ENCODE measurements at places on chromosomes 3 and 15. TPM values are rescaled to one million over a fixed set of nuclear protein-coding genes. Genes with fewer than 3 reads are reported as not detected.

The SH2D7 gene
- total RNA-seq, result not detected

The CTSH gene
- 41.0 TPM for total RNA-seq

The MAP1A gene
- 36.4 TPM for total RNA-seq

The LINGO1 gene
- 1.9 TPM for total RNA-seq

The NIPA2 gene
- total RNA-seq, result 28.3 TPM

The HDC gene
- 6.8 TPM for total RNA-seq

The GOLGA8R gene
- total RNA-seq, result 6.4 TPM

The SOX2 gene
- total RNA-seq, result 0.29 TPM

The PLAAT1 gene
- 0.45 TPM for total RNA-seq

The SPATA12 gene
- total RNA-seq, result not detected

DNA sequence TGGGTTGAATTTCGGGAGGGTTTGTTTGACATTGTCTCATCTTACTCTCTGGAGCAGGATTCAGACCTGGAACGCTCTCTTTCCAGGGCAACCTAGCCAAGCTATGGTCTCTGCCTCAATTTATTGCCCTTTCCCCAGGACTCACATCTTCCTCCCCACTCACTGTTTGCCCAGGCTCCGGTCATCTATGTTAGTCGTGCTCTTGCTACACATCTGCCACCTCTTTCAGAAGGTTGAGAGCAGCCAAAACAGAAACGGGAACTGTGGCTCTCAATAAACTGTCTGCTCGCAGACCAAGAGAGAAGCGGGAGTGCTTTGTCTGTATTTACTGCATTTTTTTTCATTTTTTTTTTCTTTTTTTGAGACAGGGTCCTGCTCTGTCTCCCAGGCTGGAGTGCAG lies 81.6 kb downstream of the ST6GAL1 start:
- DNase-seq, result no peak

GRCh38 chr3:141610939-141611338 lies 124.1 kb downstream of the RASA2 start:
- DNase-seq, result no peak

- no peak for DNase-seq
These were observed 150.5 kb upstream of the IQSEC1 start for GRCh38 chr3:13223574-13224237.

DNA sequence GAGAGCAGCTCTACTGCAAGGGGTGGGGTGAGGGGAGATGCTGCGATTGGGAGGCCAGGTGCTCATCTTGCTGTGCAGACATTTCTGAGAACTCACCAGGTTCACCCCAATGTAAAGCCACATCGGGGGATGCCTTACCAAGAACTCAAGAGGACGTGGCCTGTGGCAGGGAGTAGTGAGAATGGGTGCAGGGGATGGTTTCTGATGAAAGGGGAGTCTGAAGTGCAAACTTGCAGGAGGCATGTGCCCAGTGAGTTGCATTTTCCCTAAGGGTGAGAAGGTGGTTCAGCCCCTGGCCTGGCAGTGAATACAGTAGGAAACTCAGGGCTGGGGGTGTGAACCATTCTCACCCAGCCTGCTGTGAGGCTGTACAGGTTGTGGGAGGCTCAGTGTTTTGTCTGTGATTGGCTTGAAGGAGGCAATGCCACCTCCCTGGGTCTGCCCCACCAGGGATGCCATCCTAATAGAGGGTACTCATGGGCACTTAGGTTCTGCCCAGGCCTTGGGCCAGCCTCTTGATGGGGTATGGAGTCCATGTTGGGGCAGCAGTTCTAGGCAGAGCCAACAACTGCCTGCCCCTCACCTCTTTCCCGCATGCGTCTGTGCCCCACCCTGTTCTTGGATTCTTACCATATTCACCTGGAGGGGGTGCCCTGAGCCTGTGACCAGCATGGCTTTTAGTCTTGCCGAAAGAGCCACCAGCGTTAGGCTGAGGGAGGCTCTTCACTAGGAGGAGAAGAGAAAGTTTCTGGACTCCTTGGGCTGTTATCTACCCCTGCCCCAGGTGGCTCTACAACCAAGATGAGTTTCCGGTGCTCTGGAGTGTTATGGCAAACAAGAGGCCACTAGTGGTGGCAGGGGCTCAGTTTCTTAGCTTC lies 4.5 kb downstream of the HEMK1 start:
- no peak for DNase-seq

DNA sequence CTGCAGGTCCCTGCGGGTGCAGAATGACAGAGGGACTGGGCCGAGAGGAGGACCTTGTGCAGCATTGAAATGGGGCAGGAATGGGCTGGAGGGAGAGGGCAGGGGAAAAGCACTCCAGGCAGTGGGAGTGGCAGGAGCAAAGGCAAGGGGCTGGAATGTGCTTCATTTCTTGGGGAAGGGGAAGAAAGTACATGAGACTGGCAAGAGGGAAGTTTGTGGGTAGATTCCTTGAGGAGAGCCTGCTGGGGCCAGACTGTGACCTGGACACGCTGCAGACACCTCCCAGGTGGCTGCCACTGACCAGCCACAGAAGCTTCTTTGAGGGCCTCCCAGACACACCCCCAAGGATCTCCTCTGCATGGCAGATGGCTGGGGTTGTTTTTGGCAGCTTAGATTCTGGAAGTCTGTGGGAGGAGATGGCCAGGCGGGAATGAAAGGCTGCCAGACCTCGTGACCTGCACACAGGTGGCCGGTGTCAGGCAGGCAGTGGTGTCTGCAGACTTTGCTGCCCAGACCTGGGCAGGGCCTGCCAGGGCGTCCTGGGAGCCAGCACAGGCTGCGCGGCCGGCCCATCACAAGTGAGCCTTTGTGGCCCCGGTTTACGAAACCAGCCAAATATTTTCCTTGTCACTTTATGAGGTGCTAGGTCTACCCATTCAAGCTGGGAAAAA lies 53.1 kb downstream of the SPSB4 start:
- DNase-seq, result no peak

GRCh38 chr3:135633078-135633477 lies 332.4 kb upstream of the PPP2R3A start:
- no peak for DNase-seq

GRCh38 chr3:39103324-39103693 lies 4.1 kb downstream of the GORASP1 start:
- DNase-seq, result no peak

- no peak for DNase-seq
These were observed 354.1 kb downstream of the SHQ1 start for GRCh38 chr3:72494130-72494529.

DNA sequence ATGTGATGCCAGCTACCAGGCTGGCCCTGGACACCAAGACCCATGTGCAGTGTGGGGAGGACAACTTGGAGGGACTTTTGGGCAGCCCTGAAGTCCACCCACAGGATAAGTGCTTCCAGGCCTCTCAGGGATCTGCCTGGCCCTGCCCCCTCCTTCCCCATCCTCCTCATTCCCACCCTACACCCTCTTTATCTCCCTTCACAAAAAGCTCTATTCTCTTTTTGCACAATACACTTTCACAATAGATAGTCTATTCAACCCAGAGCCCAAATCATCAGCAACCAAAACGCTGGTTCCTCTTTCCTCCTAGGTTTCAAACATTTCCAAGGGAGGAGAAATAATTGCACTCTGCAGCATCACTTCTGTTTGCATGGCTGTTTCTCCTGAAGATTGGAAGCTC lies 7.8 kb upstream of the ZNF710 start:
- no peak for DNase-seq

DNA sequence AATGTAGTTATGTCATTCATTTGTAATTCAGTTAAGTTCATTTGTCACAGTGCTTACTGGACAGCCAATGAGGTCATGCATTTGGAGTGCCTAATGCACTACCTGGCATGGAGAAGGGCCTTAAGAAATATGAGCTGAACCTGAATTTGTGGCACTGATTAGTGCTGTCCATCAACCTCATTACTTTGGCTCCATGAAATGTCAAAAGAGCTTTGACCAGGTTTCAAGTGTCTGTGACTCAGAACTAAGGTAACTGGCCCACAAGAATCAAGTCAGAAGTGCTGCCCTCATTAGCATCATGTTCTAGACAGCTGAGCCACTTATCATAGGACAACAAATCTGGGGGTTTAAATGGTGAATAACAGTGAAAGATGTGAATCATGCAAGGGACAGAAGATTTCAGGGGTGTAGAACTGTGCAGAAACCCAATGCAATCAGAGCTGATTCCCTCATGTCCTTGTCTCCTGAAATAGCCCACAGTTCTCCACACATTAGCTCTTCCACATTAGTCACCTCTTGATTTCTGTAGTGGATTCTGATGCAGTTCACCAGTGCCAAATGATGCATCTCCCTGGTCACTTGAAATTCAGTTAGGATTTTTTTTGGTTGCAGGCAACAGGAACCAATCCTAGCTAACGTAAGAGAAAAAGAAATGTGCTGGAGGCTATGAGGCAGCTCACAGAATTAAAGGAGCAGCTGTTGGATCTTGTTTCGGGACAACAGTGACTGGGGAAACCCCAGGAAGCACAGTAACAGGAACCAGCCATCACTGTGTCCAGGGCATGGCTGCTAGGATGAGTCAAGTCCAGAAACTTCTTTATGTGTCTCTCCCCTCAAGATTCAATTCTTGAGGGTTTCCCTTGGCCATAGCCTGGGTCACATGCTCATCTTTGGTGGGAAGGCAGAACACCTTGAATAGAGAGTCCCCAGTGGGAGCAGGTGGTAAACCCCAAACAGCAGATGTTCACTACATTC lies 38.7 kb downstream of the CHST2 start:
- DNase-seq, result no peak

DNA sequence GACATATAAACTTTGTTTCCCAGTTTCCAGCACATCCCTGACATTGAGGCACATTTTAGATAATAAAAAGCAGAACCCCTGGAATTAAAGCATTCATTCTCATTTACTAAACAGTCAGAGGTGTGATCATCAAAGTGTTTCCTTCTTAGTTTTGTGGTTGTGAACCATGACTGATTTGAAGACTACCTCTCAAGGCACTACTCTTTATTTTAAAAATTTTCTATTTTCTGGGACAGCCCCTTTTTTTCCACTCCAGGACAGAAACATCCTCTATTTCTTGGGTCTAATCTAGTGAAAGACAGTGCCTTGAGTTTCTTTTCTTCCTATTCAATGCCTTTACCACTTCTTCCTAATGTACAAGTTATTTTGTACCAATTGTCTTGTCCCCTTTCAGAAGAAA lies 5.2 kb downstream of the SST start:
- DNase-seq, result no peak

- no peak for DNase-seq
These were observed 242.0 kb downstream of the SHQ1 start for GRCh38 chr3:72606005-72606800.

DNA sequence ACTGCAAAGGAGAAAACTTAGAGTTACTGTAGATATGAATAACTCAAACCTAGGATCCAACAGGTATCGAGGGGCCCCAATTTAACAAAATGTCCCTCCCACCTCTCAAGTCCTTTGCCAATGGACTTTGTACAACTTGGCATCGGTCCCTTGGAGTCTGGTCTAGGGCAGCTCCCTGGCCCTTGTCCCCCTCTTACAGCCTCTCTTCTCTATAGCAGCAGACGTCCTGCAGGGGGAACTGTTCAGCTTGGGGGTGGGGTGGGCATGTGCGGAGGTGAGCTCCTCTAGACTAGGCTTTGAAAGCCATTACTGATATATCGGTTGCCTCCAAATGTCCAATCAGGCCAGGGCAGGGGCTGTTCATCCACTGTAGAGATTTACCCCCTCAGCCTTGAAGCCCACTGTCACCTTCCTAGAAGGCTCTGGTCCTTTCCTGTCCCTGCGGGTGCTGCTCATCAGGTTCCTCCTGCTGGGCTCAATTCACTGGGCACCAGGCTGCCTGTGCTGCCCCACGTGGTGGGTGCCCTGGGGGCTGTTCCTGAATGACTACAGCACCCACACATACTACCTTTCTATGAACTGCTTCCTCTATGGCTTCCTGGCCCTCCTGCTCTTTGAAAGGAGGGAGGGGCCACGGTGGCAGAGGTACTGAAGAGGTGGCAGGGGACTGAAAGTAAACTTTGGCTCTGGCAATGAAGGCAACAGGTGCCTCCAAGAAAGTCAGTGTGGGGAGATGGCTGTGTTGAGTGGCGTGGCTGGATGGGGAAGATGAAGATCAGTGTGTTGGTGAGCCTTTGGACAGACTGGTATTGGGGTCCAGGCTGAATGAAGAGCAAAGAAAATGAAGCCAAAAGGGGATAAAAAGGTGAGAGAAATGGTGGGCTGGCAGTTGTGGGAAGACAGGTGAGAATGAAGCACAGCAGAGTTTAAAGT lies 78.8 kb upstream of the MEX3B start:
- DNase-seq, result no peak

GRCh38 chr3:129665024-129665768 lies 58.7 kb upstream of the PLXND1 start:
- DNase-seq, result no peak

- no peak for DNase-seq
These were observed 515 bp upstream of the MTHFS start for GRCh38 chr15:79897380-79897678.

GRCh38 chr15:68644083-68644904 lies 65.5 kb downstream of the CORO2B start:
- DNase-seq, result no peak

GRCh38 chr15:89335298-89336041 lies 846 bp upstream of the POLG start:
- peak; percentile 81 for DNase-seq

DNA sequence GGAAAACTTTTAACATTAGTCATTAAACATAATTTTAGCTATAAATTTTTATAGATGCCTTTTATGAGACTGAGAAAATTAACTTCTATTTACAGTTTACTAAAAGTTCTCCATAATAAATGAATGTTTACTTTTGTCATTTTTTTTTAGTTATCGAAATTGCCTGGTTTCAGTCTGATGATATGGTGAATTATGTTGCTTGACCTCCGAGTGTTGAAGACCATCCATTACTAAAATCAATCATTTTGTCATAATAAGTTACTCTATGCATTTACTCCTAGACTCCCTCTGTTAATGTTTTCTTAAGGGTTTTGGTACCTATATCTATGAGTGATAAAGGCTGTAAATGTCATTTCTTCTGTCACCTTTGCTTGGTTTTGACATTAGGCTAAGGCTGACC lies 516.0 kb upstream of the ROBO1 start:
- no peak for DNase-seq

- DNase-seq, result no peak
These were observed 24.3 kb downstream of the OXNAD1 start for GRCh38 chr3:16289144-16289889.

GRCh38 chr15:78127882-78128281 lies 3.4 kb downstream of the CIB2 start:
- DNase-seq, result no peak

GRCh38 chr3:146431240-146431639 lies 38.1 kb downstream of the PLSCR2 start:
- DNase-seq, result no peak

- no peak for DNase-seq
These were observed 43.2 kb upstream of the FAM107A start for GRCh38 chr3:58620421-58620820.

DNA sequence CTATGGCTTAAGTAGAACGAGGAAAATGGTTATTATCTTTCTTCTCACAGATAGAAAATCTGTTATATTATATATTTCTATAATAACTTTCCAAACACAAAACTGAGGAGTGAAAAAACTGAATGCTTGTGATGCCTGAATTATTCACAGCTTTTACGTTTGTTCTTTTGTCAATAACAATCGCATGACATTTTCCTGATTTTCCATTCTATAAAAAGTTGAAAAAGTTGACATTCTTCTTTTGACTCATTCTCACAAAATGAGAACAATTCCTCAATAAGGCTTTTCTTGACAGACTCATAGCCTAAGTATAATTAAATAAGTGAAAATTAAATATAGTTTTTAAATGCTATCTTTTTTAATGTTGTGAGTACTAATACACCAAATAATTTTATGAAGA lies 288.8 kb upstream of the TGFBR2 start:
- DNase-seq, result no peak

- DNase-seq, result no peak
These were observed 75.9 kb upstream of the CBLB start for GRCh38 chr3:105944721-105945120.

GRCh38 chr3:135007607-135008006 lies 212.5 kb downstream of the EPHB1 start:
- DNase-seq, result no peak

Measured in aorta (tissue), 5 donors.